ENCODE measurements at places on chromosomes 13 and 19.
A peak's percentile ranks its signal among the peaks of the same experiment; 100 is the strongest.

GRCh38 chr13:74730556-74731331 lies 596.5 kb upstream of the KLF12 start:
- no peak for DNase-seq

- no peak for DNase-seq
Observed at GRCh38 chr19:45158503-45159209, 2.1 kb downstream of the NKPD1 start.

DNA sequence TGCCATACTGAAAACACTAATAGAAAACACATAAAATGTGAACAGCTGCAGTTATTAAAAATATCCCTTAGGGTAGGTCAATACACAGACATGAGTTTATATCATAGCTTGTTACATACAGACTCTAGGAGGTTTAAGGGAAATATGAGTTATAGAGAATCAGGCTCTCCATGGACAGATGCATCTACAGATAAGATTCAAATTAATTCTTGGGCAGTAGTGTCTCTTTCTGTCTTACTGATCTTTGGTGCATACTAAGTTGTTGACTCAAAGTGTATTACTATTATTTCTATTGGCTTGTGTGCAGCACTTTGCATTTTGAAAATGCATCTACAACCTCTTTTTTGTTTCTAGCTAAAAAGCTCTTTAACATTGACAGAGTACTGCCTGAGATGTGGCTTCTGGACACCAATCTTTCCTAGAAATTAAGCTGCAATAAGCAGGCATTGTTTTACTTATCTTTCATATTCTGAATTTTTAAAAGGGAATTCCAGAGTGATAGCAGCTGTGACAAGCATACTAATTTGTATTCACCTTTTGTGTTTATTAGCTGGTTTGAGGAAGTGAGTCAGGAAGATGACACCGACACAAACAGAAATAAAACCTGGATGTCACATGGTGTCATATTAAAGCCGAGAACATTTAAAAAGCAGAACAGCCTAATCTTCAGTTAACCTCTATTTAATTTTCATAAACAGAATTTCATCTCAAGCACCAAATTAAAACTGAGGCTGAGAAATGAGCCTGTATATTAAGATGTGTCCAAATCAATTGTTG lies 399.0 kb downstream of the PCDH9 start:
- DNase-seq, result no peak

GRCh38 chr13:103546271-103546670 lies 480.1 kb upstream of the SLC10A2 start:
- DNase-seq, result no peak

- peak; percentile 77 for DNase-seq
Observed at GRCh38 chr13:102591988-102592781, 4.6 kb upstream of the TPP2 start.

- DNase-seq, result no peak
Observed at GRCh38 chr13:24614306-24615080, 65.7 kb upstream of the ATP12A start.

GRCh38 chr19:44740351-44740824 lies 8.1 kb upstream of the BCL3 start:
- no peak for DNase-seq

GRCh38 chr13:29957320-29957719 lies 106.9 kb upstream of the UBL3 start:
- DNase-seq, result no peak

GRCh38 chr19:18895038-18895823 lies 727 bp downstream of the CERS1 start:
- DNase-seq, result peak; percentile 90

DNA sequence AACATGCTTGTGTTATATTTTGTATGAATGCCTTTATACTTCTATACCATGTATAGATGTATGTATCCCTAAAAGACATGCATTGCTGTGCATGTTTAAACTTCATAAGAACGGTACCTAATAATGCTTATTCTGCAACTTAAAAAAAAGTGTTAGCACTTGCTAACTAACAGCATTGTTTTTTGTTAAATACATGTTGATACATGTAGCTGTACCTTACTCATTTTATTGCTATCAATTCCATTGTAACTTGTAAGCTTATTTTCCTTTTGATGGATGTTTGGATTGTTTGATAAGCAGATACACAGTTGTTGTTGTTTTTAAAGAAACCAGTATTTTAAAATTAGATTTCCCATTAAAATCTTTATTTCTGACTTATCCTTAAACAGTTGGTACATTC lies 53.8 kb downstream of the CDK8 start:
- DNase-seq, result no peak

- DNase-seq, result no peak
Observed at GRCh38 chr13:20217168-20217567, 15.0 kb downstream of the GJB6 start.

GRCh38 chr19:58398087-58398486 lies 2.6 kb downstream of the RNF225 start:
- no peak for DNase-seq

- DNase-seq, result no peak
Observed at GRCh38 chr19:47362321-47362720, 13.2 kb downstream of the DHX34 start.

GRCh38 chr13:103236213-103236612 lies 170.0 kb upstream of the SLC10A2 start:
- no peak for DNase-seq

DNA sequence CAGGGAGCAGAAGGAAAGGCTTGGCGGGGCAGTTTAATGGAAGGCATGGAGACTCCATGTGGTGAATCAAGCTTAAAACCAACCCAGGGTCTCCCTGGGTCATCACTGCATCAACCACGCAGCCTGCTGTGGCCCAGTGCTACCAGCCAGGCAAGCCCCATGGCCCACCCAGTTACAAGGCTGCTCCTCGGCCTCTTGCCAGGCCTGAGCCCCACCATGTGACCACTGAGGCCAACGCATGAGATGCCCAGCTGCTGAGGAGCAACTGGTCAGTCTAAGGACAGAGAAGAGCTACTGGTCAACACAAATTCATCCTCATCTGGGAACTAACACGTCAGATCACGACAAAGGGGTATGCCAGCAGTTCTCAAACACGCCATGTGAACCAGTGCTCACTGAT lies 15.4 kb upstream of the KPTN start:
- no peak for DNase-seq

- no peak for DNase-seq
Observed at GRCh38 chr19:31171936-31172335, 177.3 kb downstream of the TSHZ3 start.

- DNase-seq, result no peak
Observed at GRCh38 chr13:27797228-27797624, 4.9 kb downstream of the GSX1 start.

- no peak for DNase-seq
Observed at GRCh38 chr13:91304741-91305140, 42.7 kb upstream of the MIR17HG start.

GRCh38 chr19:21358768-21359451 lies at the start of gene ZNF738:
Gene ZNF738, plus strand, starts transcription at chr19:21359000. Its CDS starts 141 bp downstream, at chr19:21359141.
- peak; percentile 89 for DNase-seq

DNA sequence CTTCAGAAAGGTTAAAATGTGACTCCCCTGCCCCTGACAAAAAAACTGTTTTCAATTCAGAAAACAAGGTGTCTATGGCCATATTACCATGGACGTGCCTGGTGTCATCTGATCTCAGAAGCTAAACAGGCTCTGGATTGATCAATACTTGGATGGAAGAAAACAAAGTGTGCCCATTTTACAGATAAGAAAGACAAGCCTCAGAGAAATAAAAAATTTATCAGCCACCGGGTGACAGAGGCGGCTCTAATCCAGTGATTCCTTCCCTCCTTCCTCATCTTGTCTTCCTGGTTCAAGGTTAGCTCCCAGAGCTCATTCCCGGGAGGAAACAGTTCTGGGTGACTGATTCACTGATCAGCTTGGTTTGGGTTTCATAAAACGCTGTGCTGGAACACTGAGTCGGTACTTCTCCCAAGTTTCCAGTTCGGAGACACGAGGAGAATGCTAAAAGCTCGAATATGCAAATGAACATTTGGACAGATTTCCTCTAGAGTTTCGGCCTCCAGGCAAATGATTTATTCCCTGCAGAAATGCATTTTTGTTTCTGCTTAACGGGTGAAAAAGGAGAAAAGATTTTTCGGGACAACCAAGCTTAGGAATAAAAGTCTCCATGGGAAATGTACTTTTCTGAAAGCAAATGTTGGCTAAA lies 211.2 kb downstream of the UQCRFS1 start:
- DNase-seq, result no peak

GRCh38 chr19:31533114-31533513 lies 183.9 kb upstream of the TSHZ3 start:
- DNase-seq, result no peak

DNA sequence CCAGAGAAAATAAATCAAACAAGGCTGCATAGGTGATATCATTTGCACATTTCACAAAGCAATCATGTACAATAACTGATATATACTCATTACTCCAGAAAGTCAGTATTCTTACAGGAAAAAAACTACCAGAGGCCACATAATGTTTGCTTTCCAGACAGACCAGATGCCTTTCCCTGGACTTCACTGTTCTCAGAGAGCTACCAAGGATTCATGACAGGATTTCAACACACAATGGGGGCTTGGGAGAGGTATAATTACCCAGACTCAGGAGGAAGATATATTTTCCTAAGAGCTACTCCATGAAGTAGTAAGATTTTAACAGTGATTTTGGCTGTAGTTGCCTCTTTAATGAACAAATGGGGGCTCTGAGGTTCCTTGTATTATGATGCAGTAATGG lies 110.0 kb downstream of the FOXO1 start:
- no peak for DNase-seq

DNA sequence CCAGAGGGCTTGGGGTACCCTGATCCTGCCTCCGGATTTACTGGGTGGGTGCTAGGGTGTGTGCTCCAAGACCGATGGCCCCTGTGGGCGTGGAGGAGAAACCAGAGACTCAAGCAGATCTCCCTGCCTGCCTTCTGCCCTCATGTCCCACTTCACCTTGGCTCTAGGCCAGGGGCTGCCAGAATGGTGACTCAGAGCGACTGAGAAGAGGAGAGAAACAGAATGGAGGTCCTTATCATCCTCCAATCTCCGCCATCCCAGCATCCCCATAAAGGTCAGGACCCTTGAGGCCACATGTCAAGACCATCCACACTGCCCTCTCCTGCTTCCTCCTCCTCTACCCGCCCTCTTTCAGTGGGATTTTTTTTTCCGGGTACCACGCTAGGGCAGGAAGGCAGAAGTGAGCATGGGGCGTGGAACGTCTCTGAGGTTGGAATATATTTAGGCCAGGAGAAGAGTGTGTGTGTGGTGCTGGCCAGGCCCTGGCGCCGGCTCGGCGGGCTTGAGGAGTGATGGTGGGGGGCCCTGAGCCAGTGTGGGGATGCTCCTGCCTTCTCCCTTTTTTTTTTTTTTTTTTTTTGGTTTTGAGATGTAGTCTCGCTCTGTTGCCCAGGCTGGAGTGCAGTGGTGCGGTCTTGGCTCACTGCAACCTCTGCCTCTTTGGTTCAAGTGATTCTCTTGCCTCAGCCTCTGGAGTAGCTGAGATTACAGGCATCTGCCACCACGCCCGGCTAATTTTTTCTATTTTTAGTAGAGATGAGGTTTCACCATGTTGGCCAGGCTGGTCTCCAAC lies 22.3 kb downstream of the IER2 start:
- peak; percentile 16 for DNase-seq

DNA sequence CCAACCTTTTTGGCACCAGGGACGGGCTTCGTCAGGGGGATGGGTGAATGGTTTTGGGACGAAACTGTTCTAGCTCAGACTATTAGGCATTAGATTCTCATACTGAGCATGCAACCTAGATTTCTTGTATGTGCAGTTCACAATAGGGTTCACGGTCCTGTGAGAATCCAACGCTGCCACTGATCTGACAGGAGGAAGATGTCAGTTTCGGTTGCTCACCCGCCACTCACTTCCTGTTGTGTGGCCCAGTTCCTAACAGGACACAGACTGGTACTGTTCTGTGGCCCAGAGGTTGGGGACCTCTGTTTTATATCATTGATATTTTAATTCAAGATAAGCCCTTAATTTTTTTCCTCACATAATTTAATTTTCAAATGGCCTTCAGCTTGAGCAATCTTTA lies 26.7 kb upstream of the TDRD3 start:
- no peak for DNase-seq

- DNase-seq, result no peak
Observed at GRCh38 chr13:112697756-112698655, 8.2 kb downstream of the ATP11A start.

- DNase-seq, result no peak
Observed at GRCh38 chr19:3849092-3849491, 19.7 kb downstream of the ZFR2 start.

DNA sequence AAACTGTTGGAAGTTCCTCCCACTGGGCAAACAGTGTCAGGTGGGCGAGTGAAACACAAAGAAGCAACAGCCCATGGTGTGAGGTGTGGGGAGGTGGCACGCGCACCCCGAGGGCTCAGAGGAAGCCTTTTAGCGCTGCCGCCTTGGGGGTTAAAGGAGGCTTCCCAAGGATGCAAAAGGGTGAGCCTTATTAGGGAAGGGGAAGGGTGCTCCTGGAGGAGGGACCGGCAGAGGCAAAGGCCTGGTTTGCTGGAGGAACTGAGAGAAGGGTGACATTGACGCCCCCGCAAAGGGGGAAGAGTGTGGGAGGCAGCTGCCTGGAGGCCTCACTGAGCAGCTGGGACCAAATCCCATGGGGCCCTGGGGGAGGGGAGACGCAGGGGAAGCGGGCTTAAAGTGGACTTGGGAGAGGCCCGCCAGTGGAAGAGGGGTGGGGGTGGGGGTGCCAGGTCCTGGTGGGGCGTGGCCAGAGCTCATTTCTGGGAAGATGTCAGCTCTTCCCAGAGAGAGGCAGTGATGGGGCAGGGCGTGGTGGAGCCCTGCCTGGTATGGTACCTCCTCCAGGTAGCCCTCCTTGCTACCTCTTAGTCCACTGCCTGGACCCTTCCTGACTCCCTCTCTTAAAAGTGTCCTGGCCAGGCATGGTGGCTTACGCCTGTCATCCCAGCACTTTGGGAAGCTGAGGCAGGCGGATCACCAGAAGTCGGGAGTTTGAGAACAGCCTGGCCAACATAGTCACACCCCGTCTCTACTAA lies 12.0 kb upstream of the FCHO1 start:
- DNase-seq, result no peak

GRCh38 chr19:1110809-1111640 lies 7.2 kb downstream of the GPX4 start:
- no peak for DNase-seq

GRCh38 chr19:17107546-17108452 lies 32.2 kb downstream of the MYO9B start:
- DNase-seq, result peak; percentile 26

DNA sequence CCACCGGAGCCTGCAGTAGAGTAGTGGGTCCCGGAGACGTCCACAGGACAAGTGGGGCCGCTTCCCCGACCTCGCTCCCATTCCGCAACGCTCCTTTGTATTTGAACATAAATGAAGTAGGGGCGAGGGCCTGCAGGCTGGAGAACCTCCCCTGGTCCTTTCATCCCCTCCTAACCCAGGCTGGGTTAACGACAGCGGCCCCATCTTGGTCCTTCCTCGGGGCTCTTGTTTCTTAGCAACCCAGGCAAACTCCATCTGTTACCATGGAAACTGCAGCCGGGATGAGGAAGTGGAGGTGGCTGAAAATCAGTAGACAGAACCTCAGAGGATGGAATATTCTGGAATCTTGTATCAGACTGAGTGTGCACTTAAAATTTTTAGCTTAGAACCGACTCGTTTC lies 132.6 kb upstream of the USP29 start:
- no peak for DNase-seq

GRCh38 chr19:16871871-16872270 lies 16.9 kb upstream of the F2RL3 start:
- DNase-seq, result no peak
